ENCODE measurements at places on chromosomes 2 and 18.

GRCh38 chr2:240831594-240832204 lies 11.7 kb upstream of the KIF1A start:
- DNase-seq = no peak

GRCh38 chr2:221371347-221371746 lies 200.8 kb downstream of the EPHA4 start:
- DNase-seq = no peak

DNA sequence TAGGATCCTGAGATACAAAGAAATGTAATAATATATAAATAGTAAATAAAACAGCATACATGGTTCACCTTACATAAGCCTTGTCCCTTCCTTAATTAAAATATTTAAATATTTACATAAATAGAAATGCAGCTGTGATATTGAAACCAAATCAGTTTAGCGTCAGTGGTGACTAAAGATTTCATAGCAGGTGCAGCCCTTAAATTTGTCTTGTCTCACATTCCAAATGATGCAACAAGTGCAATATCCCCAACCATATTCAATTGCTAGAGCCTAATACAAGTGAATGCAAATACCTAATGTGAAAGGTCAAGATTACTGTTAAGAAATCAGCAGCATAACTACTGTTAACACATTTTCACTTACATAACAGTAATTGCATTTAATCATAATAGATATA lies 539.5 kb downstream of the NYAP2 start:
- no peak for DNase-seq

- no peak for DNase-seq
Observed at GRCh38 chr2:62192811-62193210, 3.1 kb upstream of the B3GNT2 start.

DNA sequence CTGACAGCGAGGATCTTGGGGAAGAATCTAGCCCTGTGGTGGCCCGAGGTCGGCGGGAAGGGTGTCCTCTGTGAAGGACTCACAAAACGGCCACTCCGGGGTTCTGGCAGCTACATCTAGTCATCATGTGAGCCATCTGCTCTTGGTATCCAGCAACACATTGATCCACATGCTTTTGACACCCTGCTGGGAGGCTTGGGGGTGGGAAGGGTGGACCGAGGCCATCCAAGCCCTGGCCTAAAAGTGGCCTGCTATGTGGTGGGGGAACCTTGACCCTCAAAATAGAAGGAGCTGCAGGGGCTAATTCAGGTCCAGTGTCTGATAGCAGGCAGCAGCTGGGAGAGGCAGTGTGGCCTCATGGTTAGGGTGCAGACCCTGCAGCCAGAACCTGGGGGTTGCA lies 145.7 kb downstream of the CELF4 start:
- no peak for DNase-seq

- DNase-seq = no peak
Observed at GRCh38 chr2:83081826-83082690, 1377.0 kb downstream of the SUCLG1 start.

DNA sequence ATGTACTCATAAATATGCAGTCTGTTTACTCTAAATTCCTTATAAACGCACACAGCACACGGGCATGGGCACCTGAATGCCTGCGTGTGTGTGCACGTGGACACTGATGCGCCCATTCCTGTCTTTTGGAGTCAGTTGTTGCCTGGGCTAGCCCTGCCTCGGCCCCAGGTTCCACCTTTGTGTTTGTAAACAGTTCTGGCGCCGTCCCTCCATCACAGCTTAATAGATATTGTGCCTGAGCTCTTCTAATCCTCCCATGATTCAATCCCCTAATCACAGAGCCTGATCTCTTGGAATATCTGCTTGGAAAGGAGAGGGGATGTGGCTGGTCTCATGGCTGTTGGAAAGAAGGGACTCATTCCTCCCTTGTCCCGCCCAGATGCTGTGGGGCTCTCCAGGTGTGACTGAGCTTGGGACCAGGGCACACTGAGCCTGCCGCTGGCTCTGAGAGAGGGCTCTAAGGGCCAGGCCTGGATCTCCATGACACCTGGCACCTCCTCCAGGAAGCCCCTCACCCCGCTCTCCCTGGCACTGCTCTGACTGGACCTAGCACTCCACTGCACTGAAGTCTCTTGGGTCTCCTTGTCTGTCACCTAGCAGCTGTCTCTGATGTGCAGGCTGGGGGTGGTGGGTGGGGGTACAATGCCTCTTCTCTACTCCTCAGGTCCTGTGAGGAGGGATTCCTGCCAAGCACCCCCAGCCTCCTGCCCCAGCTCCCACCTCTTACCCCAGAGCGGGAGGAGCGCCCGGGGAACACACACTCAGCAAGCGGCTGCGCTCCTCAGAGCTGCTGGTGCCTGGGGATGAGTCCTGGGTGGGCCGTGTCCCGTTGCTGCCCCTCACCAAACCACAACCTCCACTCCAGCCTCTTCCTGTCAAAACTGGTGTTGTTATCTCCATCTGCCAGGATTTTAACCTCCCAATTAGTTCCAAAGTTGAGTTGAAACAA lies 181.3 kb downstream of the INHBB start:
- DNase-seq = no peak

DNA sequence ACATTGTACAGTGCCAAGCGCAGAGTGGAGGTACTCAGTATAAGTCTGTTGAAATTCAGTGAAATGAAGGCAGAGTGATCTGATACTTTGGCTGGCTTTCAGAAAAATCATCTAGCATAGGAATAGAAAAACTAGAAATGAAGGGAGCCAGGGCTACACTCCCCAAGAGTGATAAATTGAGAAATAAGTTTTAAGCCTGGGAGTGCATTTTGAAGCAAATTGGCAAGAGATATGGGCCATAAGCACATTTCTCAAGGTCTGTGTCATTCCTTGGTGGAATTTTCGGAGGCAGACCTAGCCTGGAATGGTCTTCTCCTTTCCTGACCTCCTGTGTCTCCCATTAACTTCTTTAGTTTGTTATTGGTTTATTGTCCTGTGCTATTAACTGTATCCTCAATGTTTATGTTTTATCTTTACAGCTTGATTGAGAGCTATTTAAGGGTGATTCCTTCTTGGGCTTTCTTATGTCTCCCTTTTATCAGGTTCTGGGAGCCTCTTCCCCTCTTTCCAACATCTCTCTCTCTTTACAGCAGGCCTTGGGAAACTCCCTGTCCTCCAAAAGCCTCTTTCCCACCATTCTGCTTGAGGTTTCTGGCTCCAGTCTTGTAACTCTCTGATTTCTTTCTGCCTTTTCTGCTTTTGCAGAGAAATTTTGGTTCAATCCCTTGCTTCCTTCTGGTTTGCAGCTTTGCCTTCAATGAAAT lies 649.5 kb downstream of the SLC4A3 start:
- no peak for DNase-seq

- DNase-seq = no peak
Observed at GRCh38 chr18:69843015-69843414, 104.7 kb downstream of the CD226 start.

DNA sequence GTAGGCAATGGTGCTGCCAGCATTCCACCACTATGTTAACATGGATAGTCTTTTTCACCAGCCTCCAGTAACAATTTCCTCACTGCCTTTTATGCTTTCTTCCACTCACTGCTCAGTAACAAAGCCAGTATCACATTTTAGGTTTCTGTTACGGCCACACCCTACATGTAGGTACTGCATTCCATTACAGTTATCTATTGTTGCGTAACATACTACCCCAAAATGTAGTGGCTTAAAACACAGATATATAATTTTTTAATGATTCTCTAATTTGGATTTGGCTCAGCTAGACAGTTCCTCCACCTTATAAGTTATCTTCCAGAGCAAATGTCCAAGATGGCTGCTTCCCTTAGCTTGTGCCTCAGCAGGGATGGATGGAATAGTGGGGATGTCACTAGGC lies 498.7 kb upstream of the ACVR2A start:
- DNase-seq = no peak

- no peak for DNase-seq
Observed at GRCh38 chr2:176668912-176669311, 399.7 kb downstream of the MTX2 start.

- DNase-seq = no peak
Observed at GRCh38 chr2:120653046-120653445, 82.6 kb upstream of the GLI2 start.

DNA sequence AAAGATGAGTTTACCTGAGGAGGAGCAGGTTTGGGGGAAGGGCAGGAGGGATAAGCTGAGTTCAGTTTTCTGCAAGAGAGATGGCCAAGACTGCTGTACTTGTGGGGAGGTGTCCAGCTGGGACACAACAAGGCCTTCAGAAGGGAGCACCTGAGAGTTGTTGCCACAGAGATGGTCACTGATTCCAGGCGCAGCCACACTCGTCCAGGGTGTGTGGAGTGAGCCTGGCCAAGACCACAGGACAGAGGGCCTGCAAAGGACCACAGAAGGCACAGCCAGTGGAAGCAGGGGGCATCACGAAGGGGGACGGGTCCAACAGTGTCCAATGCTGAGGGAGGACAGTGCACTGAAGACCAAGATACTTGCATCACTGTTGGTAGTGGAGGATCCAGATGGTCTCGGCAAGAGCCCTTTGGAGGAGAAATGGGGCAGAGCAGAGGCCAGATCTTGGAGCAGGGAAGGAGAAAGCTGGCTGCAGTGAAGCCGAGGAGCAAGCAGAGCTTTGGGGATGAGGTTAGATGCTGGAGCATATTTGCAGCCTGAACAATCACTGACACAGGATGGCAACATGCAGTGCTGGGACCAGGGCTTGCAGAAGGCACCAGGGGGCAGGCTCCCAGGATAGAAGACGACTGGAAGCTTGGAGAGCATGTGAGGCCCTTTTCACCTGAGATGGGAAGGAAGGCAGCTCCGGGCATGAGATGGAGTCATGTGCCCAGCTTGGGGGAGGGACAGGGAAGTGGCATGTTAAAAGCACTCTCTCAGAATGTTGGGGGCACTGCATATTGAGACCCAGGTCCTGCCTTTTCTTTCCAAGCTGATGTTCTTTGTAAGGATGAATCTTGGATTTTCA lies 214.0 kb downstream of the CYP26B1 start:
- DNase-seq = no peak

DNA sequence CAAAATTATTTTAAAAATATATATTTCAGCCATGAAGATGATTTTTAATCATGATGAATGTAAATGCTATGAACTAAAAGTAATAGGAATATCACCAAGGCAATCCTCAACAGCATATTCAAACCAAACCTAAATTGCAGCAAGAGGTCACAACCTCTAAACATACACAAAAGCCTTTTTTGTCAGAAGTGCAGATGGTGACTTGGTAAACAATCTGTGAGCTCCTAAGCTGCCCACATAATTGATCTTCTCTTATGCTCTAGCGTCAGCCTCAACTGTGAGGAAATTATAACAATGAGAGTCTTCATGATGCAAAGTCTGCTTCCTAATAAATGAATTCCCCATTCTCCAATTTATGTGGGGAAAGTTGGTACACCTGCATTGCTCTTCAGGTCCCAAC lies 113.2 kb downstream of the TSN start:
- no peak for DNase-seq

DNA sequence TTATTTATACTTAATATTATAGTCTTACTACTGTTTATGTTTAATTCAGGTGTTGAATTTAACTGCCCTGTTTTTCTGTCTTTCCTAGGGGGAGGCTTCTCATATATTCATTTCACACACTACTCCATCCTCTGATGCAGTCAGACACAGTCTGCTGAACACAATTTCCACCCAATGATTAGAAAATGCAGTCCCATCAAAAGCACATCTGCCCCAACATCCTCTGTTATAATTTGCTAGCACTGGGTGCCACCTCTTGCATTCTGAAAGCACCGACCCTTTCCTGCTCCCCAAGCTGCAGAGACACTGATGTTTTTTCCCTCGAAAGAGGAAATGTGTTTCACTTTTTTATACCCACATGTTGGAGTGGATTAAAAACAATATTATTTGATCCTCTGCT lies 474.7 kb downstream of the PID1 start:
- DNase-seq = no peak

DNA sequence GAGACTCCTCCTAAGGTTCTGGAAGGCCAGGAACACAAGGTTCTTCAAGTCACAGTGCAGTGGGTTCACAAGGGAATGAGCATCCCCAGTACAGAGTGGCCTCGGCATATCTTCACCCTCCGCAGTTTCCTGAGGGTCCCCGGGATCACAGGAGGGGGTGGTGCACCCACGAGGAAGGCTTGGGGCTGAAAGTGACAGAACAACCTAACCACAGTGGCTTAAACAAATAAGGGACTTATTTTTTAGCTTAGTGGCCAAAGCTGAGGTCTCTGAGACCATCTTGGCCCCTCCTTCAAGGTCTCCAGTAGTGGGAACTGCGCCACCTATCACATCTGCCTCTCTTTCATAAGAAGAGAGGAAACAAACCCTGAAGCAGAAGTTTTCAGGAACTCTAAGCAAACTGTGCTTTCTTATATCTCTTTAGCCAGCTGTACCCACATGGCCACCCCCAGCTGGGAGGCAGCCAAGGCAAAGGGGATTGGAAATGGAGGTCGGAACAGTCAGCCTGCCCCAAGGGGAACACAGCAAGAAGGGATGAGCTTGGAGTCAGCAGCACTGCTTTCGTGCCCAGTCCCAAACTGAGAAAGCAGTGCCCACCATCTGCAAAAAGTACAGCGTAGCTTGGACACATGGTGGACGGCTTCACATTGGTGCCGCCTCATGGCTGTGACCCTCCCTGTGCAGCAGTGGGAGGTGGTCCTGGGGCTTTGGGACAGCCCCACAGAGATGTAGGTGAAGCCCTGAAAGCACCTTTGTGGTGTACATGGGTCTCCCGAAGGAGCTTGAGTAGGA lies 260.0 kb upstream of the ID2 start:
- no peak for DNase-seq

DNA sequence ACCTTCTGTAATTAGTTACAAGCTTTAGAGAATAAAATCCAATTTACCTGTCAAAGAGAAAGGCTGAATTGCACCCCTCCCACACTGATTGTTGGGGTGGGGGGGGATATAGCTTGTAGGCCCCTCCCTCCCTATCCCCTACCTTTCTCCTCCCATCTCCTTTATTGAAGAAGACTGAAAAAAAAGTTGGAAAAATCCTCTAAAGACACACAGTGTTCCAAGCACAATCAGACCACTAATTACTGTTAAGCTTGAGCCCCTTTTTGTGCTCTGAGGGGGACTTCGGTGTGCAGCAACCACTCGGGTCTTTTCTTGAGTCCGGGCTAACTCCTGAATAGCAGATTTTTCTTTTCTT lies 43.0 kb upstream of the FZD5 start:
- no peak for DNase-seq

- DNase-seq = peak; percentile 49
Observed at GRCh38 chr2:222864296-222864695, 3.5 kb downstream of the ACSL3 start.

DNA sequence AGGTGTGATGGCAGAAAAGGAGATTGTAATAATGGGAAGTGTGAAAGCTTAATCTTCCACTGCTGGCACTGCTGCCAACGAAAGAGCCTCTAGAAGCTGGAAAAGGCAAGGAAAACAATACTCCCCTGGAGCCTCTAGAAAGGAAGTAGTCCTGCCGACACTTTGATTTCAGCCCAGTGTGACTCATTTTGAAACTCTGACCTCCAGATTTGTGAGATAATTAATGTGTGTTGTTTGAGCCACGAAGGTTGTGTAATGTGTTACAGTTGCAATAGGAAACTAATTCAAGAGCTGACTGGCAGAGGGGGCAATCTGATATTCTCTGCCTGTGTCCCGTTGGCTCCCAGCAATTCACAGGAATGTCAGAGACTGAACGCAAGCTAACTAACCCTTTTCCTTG lies 219.2 kb upstream of the UBE2E3 start:
- peak; percentile 46 for DNase-seq
